ENCODE measurements at places on chromosomes 12 and 14.

GRCh38 chr12:4448943-4449850 is 3.6 kb upstream of the FGF6 start:
- no peak for DNase-seq

DNA sequence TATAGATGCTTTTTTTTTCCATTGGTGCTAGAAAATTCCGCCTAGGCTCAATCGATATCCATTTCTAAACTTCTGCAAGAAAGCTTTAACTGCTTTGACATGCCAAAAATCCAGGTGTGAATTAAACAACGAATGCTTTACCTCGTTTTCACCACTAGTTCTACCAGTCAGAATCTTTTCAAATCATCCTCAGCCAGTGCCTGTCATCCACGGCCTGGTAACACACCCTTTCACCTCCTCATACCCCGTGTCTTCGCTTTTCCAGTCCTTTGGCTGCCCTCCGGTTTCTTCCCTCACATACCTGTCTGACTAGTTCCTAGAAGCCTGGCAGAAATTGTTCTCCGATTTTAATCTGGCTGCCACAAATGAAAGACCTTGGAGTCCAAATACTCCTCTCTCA is 1.4 kb upstream of the PHC1 start:
- DNase-seq, result no peak

GRCh38 chr12:752695-753610 is 574 bp downstream of the WNK1 start:
- no peak for DNase-seq

DNA sequence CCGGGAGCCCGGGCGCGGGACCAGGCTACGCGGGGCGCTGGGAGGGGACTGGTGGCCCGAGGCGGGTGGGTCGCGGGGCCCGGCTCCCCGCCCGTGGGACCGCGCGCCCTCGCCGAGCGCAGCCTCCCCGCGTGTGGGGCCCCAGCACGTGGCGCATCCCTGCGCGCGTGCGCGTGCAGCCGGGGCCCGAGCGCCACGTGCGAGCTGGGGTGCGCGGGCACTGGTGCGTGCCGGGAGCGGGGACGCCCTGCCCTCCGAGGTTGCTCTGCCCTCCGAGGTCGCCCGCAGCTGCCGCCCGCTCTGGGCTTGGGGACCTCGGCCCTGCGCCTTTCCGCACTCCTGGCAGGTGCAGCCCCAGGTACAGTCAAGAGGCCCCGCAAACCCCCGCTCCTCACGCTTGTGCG is 365 bp upstream of the CCDC88C start:
- no peak for DNase-seq

DNA sequence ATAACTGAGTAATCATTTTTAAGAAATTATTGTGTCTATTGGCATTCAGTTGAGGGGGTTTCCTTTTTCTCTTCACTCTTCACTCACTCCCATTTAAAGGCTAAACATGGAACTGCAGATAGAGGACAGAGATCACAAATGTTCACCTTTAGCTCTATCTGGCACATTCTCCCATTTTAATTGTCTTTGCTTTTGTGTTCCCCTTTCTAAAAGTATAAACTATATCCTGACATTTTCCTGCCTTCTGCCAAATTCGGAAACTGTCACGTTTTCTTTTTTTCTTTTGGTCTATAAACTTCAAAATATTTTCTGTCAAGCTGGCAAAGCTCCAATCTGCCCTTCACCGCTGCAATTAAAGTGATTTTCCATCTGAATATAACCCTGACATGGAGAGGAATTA is 219.8 kb upstream of the CDKN3 start:
- DNase-seq, result no peak

DNA sequence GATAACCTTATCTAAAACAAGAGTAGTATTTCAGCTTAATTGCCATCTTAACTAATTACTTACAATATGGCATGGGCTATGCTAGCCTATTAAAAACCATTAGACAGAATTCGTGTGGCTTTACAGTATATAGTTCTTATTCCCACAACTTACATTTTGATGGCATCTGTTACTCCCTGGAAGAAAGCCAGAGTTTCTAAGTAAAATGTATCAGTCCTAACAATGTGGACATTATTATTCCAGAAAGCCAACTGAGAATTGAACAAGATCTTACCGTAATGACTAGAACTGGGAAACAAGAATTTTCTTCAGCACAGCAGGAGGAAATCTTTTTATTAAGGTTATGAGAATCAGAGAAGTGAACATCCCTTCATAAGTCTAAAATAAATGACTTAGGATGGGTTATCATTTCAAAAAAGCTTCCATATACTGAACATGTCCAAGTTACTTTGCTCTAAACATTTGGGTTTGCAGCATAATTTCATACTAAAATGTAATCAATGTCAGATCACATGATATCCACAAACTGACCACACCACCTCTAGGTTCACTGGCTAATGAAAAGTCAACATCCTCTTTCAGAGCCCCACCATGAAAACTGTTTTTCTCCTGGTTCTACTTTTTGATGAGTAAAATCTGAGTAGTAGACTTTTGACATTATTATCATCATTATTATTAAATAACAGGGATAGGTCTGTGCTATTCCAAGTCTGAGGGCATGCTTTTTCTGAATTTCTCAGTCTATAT is 179.7 kb downstream of the SSPN start:
- DNase-seq, result peak; percentile 31

GRCh38 chr14:58118097-58118815 is 33.8 kb downstream of the ARMH4 start:
- no peak for DNase-seq

GRCh38 chr12:7210642-7211151 is 21.2 kb downstream of the PEX5 start:
- DNase-seq, result no peak

GRCh38 chr14:24075485-24076301 is 4.3 kb downstream of the CPNE6 start:
- no peak for DNase-seq

GRCh38 chr14:54781080-54781479 is 121.5 kb downstream of the GCH1 start:
- DNase-seq, result no peak

DNA sequence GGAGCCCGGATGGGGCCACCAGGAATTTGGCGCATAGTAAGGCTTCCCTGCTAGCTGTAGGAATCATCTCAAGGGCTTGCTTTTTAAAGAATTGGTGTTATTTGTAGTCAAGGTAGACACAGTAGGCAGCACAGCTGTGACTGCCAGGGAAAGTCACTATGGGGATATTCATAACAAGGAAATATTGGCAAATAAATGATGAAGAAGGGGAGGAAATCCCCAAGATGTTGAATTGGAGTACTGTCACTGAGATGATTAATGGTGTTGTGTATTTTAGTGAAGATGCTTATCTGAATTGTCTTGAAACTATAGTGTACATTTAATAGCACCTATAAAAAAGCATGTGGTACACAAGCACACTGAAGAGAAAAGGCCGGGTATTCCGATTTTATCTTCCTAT is 118.9 kb downstream of the NPAS3 start:
- DNase-seq, result no peak

DNA sequence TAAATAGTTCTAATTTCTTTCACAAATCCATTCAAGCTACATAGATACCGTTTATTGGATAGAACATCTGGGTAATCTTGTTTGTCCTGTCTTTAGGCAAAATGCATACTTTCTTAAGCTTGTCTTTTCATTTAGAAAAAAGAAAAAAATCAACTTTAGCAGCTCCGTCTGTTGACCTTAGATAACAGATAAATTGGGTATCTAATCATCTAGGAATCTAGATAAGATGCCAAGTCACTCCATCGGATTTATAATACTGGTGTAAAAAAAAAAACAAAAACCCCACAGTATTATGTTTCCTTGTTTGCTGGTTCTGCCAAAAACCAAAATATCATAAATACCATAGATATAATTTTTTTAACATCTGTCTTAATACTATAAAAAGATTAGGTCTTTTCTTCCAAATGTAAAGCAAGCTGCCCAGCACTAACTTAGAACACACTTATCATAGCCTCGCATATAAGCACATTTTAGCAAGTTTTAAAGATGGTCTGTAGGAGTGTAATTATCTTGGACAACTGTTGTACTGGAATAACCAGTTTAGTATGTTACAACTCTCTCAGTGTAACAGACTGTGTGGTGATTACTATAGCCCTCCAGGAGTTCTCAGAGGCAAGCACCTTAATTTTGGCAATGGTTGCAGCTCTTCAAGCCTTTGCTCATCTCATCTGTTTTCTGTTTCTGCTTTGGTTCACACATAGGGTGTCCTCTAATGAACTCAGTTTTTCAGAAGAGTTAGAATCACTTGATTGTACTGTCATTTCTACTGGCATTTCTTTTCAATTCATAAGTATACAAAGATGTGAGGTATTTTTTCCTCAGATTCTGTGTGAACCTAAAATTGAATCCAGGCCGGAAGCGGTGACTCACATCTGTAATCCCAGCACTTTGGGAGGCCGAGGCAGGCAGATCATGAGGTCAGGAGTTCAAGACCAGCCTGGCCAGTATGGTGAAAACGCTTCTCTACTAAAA is 83.1 kb downstream of the ANO6 start:
- no peak for DNase-seq

- no peak for DNase-seq
These were observed 2.5 kb upstream of the TBX5 start for GRCh38 chr12:114408471-114408885.

DNA sequence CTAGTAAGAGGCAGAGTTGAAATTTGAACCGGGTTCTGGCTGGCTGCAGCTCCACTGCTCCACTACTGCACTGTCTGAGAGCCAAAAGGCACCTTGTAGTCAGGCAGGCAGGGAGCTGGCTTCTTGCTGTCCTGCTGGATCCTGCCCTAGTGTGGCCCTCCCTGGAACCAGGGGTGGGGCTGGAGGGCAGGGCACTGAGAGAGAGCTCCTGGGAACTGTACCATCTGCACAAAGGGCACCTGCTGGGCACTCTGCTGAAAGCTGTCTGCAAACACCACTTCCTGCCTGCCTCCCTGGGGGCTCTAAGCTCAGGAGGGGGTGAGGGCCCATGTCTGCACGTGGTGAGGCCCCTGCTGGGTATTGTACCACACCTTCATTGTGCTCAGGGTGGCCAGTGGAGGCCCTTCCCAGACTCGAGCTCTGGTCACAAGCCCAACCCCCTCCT is 19.0 kb upstream of the TCL1B start:
- DNase-seq, result no peak

DNA sequence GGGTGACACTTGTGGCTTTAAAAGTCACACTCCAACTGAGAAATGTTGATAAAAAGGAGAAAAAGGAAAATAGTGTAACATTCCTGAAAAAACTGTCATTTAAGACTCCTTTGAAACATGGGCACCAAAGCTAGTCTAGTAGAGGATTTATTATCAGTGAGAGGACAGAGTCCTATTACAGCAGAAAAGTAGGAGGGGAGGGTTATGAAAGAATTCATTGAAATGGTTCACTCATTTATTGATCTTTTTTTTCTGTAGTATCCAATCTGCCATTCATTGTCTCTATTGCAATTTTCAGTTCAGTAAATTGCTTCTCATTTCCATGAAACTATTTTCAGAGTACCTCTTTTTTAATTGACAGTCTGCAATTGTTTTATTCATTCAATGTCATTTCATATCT is 25.4 kb downstream of the PPM1A start:
- DNase-seq, result no peak

GRCh38 chr12:15648558-15648957 is 140.6 kb downstream of the EPS8 start:
- no peak for DNase-seq

- DNase-seq, result no peak
These were observed 1.4 kb upstream of the BCAT1 start for GRCh38 chr12:24950231-24950834.

DNA sequence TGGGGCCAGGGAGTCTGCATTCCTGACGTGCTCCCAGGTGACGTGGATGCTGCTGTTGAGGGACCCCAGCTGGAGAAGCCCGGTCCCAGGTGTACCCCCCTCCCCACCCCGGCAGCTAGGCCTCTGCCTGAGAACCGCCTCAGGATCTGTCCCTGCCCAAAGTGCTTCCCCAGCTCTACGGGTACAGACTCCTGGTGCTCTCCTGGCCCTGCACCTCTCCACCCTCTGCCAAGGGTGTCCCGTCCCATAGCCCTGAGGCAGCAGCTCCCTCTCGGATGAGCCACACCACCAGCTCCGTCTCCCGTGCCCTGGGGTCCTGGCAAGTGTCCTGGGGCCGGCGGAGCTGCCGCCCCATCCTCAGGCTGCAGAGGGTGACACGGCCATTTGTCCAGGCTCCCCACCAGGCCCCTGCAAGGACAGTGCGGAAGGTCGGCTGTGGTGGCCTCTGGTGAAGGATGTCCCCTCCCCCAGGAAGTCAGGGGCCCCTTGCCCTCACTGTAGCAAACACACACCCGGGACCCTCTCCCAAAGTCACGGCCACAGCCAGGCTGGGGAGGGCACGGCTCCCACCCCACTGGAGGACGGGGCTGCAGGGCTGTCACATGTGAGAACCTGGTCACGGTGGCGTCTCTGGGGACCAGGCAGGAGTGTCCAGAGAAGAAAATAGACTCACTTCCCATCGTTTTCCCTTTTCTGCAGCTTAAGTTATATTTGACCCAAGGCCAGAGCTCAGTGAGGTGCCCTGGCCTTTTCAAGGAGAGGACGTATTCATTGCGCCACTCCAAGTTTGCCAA is 74.4 kb upstream of the FBRSL1 start:
- DNase-seq, result no peak

DNA sequence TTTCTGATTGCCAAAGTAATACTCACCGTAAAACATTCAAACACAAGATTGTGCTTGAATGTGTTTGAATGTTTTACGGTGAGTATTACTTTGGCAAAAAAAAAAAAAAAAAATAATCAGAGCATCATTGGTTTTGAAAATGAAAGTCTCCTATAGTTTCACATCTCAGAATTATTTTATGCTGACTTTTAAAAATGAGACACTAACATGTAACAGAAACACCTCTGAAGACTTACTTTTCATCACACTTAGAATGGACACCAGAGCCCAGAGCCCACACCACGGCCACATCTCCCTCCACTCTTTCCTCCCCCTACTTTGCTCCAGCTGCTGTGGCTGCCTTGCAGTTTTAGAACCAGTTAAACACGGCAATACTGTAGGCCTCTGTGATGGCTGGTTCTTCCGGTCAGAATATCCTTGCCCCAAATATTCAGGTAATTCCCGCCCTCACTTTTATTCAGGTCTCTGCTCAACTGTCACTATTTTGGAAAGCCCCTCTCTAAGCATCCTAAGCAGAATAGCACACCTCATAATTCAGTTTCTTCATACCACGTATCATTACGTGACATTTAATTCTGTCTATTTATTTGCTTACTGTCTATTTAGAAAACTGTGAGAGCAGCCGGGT is 138.9 kb upstream of the MAX start:
- DNase-seq, result no peak

- DNase-seq, result peak; percentile 37
These were observed 40.9 kb downstream of the CCDC85C start for GRCh38 chr14:99562856-99563748.

- no peak for DNase-seq
These were observed 311.9 kb downstream of the DAD1 start for GRCh38 chr14:22276913-22277816.

GRCh38 chr12:106205208-106206069 is 42.4 kb downstream of the CKAP4 start:
- DNase-seq, result no peak

- DNase-seq, result peak; percentile 86
These were observed 327.2 kb downstream of the RAD51B start for GRCh38 chr14:68146818-68147217.

DNA sequence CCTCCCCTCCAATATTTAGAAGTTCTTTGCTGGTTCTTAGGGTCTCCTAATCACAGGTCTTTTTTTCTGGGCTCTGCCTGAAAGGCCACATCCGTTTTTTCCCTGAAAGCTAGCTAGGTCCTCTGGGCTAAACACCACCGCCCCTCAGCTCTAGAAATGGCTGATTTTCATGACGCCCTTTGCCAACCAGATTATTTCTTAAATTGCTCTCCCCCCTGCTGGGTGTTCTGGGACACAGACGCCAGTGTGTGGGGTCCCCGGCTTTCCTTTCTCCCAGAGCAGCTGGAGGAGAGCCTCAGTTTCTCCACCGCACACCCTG is 45.3 kb upstream of the ATP23 start:
- DNase-seq, result no peak

GRCh38 chr12:88393017-88393767 is 187.1 kb downstream of the KITLG start:
- no peak for DNase-seq
